ENCODE measurements at places on chromosomes 12 and 14.

- DNase-seq, result no peak
Observed at GRCh38 chr12:46950094-46950493, 124.3 kb upstream of the SLC38A4 start.

- no peak for DNase-seq
Observed at GRCh38 chr14:54754623-54755386, 147.8 kb downstream of the GCH1 start.

GRCh38 chr12:60114169-60114568, 518.3 kb downstream of the SLC16A7 start:
- DNase-seq, result no peak

DNA sequence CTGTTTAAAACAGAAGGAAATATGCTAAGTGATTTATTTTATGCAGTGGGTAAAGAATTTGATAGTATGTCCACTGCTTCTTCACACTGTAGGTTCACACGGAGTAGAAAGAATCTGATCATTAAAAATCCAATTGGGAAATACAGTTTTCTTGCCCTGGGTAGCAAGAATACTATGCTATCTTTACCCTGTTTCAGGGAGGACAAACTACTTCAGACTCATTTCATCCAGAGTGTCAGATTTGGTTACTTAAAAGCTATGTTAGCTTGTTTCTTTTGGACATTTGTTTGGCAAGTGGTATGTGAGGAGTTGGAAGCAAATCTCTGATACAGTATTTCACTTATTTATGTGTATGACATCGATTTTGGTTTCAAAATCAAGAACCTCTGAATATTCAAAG, 4.3 kb downstream of the FRS2 start:
- DNase-seq, result no peak

DNA sequence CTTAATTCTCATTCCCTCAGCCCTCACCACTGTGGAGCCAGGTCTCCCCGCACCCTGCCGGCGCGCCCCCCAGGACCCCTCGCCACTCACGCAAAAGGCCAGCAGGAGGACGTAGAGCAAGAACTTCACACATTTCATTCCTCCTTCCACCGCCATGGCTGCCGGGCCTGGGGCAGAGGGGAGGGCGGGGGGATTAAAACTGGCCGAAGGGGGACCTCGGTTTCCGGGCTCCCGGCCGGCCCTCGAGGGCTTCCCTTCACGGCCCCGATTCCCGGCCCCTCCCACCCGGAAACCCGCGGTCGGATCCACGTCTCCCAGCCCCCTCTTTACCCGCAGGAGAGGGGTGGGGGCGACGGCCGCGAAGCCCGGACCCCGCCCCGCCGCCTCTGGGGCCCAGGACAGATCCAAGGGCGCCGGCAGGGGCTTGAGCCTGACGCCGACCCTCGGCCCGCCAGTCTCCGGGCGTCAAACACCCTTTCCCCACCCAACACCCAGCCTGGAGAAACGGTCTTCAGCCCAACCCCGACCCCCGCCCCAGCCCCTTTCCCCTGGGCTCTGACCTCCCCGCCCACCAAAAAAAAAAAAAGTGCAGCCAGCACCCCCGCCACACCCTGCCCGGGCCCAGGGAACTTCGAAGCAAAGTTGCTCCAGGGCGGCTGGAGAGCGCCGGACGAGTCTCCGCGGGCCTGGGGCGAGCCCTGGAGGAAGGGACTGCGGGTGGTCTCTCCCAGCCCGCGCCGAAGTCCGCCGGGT, 447 bp downstream of the CD63 start:
- no peak for DNase-seq

- DNase-seq, result no peak
Observed at GRCh38 chr14:103909531-103910261, 18.6 kb upstream of the TDRD9 start.

DNA sequence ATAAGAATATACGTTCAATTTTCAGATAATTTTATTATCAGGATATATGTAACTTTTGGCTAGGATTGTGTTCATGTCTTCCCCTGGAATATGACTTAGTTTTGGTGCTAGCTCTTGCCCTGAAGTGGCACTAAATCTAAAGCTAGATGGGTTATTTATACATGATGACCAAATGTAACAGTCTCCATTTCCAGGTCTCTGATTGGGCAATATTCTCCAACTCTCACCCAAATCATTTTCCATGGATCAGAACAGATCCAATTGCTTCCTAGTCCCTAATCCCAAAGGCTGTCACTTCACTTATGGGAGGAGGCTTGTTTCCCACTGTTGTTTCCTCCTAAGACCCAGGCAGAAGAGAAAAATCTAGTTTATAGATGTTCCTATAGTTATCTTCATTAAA, 274.6 kb upstream of the SLC16A7 start:
- DNase-seq, result no peak

- DNase-seq, result no peak
Observed at GRCh38 chr12:117121441-117121840, 22.2 kb upstream of the TESC start.

DNA sequence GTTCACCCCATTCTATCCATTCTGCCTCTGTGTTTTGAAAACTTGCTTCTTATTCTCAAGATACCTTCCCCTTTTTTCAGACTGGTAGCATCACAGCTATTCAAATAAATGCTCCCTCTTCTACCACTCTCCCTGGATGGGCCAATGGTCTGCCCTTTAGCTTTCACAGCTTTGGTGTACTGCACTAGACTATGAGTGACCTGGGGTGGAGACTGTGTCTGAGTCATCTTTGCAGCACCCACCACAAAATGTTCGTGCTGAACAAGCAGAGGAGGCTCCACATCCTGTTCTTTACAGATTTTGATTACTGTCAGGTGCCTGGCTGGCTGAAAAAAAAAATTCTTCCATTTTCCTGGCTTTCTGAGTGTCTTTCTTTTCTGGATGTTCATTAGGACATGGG, 1104.1 kb upstream of the TMEM132C start:
- no peak for DNase-seq

DNA sequence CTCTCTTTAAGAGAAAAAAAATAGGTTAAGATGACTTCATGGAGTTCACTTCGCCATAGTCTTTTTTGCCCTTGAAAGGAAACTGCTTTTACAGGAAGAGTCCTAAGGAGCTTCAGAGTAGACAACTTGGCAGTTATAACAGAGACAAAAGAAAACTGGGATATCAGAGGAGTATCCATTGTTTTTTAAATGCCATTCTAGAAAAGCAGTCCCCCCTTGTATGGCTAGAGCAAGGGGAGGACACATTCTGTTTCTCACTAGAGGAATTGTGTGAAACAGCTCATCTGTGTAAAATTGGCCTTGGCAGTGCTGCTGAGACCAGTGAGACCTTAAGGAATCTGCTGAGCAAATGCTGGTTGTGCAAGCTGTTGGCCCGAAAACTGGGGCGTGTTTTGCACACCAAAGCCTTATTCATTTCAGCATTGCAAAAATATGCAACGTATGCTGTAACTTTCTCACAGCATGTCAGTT, 128.0 kb downstream of the GPR135 start:
- DNase-seq, result no peak

DNA sequence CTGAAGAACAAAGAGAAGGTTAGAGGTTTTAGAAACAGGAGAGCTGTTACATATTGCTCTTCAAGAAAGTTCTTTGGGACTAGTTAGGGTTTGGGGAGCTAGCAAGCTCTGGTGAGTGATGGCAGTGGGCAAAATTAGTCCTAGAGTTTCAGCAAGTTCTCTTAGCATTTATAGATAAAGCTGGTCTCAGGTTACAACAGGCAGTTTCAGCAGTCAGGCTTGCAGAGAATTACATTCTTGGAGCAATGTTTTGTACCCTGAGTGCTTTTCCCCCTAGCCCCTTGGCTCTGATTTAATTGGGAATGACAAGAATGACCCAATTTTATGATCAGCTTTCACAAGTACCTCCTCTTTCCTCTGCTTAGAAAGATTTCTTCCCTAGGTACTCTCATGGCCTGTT, 21.4 kb upstream of the EID3 start:
- DNase-seq, result no peak

DNA sequence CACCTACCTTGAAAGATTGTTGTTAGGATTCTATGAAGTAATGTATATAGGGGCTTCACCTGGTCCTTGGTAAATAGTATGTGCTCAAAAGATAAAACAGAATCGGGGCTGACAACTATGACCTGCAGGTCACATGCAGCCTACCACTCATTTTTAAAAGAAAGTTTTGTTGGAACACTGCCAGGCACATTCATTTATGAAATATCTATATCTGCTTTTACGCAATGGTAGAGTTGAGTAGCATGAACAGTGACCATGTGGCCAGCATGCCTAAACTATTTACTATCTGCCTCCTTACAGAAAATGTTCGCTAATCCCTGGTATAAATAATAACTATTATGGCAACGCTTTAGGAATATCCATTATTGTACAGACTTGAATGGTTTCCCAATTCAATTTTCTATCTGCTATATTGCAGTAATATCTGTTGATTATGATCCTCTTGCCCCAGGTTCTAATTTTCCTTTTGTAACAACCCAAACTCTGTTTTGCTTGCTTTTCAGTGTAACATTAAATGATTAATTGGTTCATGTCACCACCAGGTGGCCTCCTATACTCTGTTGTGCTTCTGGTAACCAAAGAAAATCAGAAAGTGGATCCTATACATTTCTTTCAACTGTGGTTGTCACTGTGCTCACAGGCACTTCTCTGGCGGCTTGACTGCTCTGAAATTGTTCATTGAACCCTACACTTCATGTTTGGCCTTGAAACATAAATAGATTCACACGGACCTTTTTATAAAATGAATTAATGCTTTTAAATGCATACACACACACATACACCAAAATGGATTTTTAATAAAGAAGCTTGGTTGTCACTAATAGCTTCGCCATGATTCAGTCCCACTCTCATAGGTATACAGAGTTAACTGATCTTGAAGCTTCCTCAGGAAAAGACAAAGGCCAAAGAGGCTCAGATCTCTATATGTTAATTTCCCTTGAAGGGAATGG, 227.7 kb upstream of the NPAS3 start:
- no peak for DNase-seq

DNA sequence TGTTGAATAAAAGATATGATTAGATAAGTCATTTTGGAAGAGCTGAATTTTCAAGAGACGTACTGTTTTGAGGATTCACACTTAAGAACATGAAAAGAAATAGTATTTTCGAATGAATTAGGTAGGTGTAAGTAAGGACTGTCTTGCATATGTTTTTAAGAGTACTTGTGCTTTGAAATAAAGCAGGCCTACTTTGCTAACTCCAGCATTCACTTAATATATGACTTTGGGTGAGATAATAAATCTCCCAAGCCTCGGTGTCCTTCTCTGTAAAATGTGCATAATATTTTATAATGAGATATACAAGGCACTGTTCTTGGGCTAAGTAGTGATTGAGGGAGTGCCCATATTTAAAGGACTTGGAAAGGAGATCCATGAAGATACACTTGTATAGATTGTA, 54.6 kb downstream of the WASHC4 start:
- DNase-seq, result no peak

GRCh38 chr12:71236133-71236660, 78.4 kb upstream of the TSPAN8 start:
- DNase-seq, result no peak

DNA sequence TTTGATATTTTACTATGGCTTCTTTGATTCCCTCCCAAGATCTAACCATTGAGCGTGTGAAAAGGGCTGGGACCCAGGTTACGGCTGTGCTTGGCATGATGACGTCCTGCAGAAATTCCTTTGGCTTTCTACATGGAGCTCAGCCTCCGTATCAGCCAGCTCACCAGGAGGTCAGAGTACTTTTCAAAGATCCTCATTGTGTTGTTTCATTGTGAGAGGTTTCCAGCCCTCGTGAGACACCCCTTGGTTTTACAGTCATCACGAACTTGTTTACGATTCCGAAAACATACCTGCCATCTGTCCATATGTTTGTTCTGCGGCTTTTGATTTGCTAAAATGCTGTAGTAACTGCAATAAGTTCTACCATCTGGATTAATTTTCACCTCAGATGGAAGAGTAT, 453.1 kb downstream of the TMEM121 start:
- no peak for DNase-seq

DNA sequence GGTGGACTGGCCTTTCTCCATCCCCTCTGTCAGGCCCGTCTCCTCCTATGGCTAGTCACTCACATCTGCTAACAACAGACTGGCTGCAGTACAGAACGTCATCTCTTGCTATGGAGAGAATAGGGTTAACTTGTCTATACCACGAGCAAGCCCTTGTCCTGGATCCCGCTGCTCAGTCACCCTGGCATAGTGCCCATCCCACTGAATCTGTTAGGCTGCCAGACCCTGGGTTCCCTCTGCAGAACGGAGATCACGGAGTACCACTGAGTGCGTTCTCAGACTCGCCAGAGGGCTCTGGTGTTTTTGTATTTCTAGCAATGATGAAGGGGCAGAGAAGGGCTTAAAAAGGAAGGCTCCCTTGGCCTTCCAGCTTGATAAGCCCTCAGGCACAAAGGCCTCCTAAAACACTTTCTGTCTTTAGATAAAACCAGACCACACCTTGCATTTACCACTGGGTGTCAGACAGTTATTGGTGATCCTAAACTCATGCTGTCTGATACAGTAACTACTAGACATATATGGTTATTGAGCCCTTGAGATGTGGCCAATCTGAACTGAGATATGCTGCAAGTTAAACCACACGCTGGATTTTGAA, 6.3 kb upstream of the NRIP2 start:
- no peak for DNase-seq

DNA sequence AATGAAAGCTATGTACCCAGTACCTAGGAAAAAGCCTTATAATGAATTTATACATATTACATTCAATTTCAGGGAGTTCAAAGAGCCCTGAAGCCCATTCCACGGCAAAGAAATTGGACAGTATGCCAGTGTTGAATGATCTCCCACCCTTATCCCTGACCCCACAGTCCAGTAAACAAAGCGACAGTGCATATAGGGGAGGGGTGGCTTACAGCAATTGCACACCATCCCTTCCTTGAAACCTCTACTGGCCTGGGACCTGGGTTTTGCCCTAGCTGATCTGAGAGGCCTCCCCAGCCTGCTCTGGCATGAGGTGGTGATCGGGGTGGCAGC, 17.3 kb upstream of the RND1 start:
- DNase-seq, result no peak

- no peak for DNase-seq
Observed at GRCh38 chr12:21827083-21827482, 52.6 kb upstream of the KCNJ8 start.

- no peak for DNase-seq
Observed at GRCh38 chr12:40393026-40393425, 168.2 kb downstream of the LRRK2 start.

- no peak for DNase-seq
Observed at GRCh38 chr14:28756269-28756883, 10.2 kb upstream of the FOXG1 start.

DNA sequence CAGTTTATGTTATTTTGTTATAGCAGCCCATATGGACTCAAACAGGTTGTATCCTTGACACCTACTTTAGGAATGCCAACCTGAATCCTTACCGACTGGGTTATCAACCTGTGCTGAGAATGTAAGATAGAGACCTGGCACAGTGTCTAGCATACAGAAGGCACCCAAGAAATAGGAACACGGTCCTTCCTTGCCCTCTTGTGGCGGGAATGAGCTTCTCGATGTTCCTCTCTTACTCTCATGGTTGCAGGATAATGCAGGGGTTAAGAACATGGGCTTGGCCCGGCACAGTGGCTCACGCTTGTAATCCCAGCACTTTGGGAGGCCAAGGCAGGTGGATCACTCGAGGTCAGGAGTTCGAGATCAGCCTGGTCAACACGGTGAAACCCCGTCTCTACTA, 6.5 kb downstream of the C12orf43 start:
- DNase-seq, result no peak

GRCh38 chr12:118582863-118583262, 206.5 kb downstream of the SUDS3 start:
- no peak for DNase-seq
